ENCODE measurements at places on chromosomes 12 and 14.

GRCh38 chr12:131912518-131913274, 16.4 kb upstream of the PUS1 start:
- DNase-seq: peak; percentile 84

GRCh38 chr12:71312768-71313403, 126.7 kb upstream of the LGR5 start:
- peak; percentile 69 for DNase-seq

GRCh38 chr14:77883847-77884238, 83.9 kb downstream of the ADCK1 start:
- no peak for DNase-seq

DNA sequence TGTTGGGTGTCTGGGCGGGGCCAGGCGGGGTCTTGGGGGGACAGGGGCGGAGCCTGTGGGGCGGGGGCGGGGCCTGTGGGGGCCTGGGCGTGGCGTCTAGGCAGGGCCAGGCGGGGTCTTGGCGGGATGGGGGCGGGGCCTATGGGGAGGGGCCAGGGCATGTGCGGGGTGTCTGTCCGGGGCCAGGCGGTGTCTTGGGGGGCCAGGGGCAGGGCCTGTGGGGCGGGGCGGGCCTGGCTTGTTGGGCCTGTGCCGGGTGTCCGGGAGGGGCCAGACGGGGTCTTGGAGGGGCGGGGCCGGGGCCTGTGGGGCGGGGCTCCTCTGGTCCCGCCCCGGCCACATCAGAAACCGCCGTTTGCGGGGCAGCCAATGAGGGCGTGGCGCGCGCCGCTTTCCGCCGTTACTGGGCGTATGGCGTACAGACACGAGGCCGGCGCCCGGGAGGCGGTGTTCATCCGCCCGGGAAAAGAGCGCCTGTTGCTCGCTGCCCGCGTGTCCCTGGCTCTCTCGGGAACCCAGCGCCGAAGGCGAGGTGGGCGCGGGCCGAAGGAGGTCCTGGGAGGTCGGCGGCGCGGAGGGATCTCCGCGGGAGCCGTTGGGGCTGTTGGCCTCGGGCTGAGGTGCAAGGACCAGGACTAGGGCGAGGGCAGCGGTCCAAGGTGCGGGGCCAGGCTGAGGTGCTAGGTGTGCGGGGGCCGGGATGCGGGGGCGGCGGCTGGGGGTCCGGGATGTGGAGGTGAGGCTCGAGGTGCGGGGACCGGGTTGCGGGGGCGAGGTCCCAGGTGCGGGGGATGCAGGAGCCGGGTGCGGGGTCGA, at the start of gene PIWIL1:
PIWIL1 (plus strand) TSS at position 400 of the 816 bp plus-strand sequence. CDS start 4,705 bp downstream, outside the sequence.
- DNase-seq: no peak

DNA sequence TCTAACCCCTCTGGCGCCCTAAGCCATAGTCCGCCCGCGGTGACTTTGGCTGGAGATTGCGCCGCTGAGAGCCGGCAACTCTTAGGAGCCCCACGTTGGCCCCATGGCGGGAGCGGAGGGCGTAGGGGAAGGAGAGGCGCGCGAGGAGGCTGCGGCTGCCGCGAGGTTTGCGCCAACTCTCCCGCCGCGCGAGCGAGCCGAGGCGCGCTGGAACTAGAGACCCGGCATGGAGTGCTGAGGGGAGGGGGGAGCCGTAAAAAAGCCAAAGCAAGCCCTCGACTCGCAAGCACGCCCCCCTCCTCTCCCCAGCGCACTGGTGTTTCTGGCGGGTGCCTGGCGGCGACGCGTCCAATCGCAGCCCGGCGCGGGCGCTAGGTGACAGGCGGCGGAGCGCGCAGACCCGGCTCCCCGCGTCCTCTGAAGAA, at the start of gene SYT10:
SYT10 (minus strand) TSS at position 233 of the 425 bp plus-strand sequence. CDS start 297 bp downstream, outside the sequence.
- no peak for DNase-seq

DNA sequence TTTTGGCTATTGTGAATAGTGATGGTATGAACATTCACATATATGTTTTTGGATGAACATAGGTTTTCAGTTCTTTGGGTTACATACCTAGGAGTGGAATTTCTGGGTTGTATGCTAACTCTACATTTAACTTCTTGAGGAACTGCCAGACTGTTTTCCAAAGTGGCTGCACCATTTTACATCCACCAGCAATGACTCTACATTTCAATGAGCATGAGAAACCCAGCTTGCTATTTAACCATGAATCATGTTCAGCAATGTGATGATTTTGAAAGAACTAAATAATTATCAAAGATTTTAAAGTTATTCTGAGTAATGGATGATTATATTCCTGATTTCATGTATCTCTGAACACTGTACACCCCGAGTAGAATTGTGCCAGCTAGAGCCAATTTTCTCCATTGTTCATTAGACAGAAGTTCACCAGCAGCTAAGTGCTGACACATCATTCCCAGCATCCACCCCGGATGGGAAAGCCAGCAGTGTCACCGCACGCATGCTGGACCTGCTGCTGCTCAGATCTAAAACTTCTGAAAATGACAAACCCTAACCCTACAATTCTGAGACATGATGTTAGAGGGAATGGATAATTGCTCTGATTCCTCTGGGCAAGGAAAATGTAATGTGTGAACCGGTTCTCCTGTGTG, 13.3 kb upstream of the ANAPC5 start:
- no peak for DNase-seq

DNA sequence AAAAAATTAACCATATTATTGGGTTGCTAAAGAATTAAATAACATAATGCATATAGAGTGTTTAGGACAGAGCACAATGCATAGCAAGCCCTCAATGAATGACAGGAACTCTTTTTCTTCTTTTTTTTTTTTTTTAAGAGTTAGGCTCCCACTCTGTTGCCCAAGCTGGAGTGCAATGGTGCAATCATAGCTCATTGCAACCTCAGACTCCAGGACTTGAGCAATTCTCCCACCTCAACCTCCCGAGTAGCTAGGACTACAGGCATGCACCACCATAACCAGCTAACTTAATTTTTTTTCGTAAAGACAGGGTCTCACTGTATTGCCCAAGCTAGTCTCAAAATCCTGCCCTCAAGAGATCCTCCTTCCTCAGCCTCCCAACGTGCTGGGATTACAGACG, 20.5 kb upstream of the MTERF2 start:
- DNase-seq: no peak
